GM13977 (cell line): ENCODE measurements at places on chromosomes 5 and 9.

- DNase-seq, result no peak
Observed at GRCh38 chr9:108374626-108375025, 481.2 kb downstream of the ACTL7B start.

DNA sequence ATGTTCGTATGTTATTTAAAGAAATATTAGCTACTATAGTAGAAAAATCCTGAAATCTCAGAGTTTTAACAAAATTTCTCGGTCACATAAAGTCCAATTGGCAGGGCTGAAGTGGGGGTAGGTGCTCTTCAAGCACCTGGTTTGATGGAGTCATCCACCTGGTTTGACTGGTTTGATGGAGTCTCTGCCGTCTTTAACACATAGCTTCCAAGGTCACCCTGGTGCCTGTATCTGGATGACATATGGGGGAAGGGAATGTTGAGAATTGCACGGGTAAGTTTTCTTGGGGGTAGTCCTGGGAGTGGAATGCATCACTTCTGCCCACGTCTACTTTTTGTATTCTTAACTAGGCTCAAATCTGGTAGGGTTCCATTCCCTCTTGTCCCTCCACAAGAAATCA is 351.2 kb downstream of the SH3GL2 start:
- no peak for DNase-seq

DNA sequence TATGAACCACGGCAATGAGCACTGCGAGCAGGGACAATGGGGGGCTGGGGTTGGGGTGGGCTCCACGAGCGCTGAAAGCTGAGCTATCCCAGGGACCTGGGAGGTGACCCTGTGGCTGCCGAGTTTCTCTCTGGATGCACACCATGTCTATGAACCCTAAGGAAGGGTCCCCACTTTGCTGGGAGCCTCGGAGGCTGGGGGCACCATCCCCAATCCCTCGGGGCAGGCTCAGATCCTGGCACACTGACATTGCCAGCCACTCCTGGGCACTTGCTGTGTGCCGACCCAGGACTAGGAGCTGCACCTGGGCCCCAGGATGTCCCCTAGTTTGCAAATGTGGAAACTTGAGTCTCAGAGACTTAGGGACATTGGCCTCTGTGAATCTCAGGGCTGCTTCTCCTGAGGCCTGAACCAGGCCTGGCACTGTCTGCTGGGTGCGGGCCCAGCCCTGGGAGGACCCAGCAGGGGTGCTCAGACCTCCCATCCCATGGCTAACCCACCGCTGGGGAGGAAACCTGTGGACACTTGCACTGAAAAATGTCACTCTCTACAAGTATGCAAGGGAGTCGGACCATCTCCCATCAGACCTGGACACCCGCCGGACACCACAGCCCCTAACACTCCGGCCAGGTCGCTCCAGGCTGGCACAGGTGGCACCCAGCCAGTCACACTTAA is 13.0 kb upstream of the CAMSAP1 start:
- no peak for DNase-seq

DNA sequence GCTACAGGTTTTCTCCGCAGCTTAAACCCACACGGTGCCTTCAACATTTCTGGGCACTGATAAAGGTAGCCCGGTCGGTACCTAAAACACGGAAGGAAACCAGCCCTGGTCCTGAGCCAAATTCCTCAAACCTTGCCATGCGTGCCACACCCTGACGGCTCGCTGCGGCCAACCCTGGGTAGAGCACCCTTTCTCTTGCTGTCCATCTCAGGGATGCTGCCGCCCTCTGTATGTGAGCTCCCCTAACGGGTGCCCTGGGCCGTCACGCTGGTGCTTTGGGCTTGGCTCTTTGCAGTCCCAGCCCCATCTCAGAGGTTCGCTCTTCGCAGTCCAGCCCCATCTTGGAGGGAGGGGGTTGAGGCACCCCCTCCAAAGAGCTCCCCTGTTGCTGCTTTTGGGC is 43.9 kb downstream of the PNPLA7 start:
- DNase-seq, result no peak

GRCh38 chr5:106205916-106206571 is 1464.7 kb downstream of the EFNA5 start:
- DNase-seq, result no peak

- no peak for DNase-seq
Observed at GRCh38 chr9:4425319-4426045, 64.8 kb upstream of the SLC1A1 start.

- no peak for DNase-seq
Observed at GRCh38 chr5:149857499-149857898, 87.1 kb downstream of the PDE6A start.
